Esophagus squamous epithelium (tissue), 5 donors: ENCODE measurements at places on chromosomes 3 and 15.

DNA sequence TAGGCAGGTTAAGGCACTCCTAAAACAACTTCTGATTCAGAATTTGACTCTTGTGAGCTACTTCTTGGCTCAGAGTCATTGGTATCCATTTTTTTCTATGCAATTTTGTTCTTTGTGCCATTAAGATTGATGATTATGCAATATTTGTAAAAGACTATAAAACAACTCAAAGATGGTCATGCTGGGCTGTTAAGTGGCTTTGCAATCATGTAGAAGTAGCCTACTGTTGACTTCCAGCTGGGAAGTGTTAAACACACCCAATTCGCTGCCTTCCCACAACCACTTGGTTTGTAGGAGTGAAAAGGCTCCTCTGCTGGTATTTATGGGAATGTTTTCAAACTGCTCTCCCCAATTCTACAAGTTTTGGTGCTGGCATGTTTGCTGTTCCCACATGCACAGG lies 74.7 kb upstream of the COL6A6 start:
- DNase-seq: no peak

- DNase-seq: no peak
Observed at GRCh38 chr3:42094691-42095391, 3.7 kb downstream of the TRAK1 start.

DNA sequence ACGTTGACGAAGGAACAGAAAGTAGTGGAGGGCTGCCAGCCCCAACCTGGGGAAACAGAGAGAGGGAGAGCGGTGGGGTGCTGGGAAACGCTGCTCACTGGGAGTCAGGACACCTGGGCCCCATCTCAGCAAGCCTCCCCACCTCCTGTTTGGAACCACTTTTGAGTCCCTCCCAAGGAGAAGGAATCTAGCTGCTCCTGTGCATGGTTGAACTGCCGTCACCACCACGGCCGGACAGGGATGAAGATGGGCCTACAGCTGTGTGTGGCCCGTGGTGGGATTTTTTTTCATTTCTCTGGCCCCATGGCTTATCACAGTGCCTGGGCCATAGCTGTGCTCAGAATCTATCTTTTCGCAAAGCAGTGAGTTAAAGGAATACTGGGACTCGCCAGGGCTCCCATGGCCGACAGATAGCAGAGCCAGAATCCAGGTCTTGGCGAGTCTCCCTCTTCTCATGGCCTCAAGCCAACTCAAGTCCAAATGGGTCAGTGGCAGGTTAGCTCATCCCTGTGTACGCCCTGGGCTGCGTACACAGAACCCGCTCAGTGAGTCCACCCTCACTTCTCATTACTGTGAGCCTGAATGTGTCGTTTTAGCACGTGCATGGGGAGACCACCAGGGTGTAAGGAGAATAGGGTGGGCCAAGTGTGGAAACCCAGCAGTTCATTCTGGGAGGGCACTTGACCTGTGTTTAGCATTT lies 271.2 kb downstream of the FAM43A start:
- DNase-seq: no peak

- DNase-seq: no peak
Observed at GRCh38 chr3:50509715-50510114, 6.3 kb upstream of the CACNA2D2 start.

DNA sequence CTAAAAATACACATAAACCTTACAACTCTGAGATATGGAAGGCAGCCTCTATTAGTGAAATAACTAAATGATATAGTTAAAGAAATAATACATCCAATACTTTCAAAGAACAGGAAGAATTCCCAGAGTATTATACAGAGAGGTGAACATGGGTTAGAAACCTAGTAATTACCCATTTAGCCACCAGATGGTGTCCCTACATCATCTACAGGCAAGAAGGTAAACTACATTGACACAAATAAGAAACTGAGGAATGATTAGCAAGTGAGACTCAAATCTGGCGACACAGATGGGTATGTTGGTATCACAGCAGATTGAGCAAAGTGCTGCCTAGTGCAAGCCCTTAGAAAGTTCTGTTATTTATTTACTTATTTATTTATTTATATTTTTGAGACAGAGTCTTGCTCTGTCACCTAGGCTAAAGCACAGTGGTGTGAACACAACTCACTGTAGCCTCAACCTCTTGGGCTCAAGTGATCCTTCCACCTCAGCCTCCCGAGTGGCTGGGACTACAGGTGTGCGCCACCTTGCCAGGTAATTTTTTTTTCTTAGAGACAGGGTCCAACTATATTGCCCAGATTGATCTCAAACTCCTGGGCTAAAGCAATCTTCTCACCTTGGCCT lies 28.2 kb downstream of the NEK4 start:
- DNase-seq: no peak

GRCh38 chr15:75197062-75197630 lies 4.5 kb upstream of the C15orf39 start:
- DNase-seq: no peak

GRCh38 chr3:10745392-10745791 lies 70.6 kb upstream of the SLC6A11 start:
- DNase-seq: no peak

- DNase-seq: no peak
Observed at GRCh38 chr3:67540198-67540894, 114.1 kb downstream of the SUCLG2 start.
